Mesendoderm (in vitro differentiated cells): ENCODE measurements at places on chromosomes 1 and 21.

GRCh38 chr1:220300442-220301121, 28.3 kb upstream of the RAB3GAP2 start:
- H3K4me1 ChIP-seq, result no peaks in the 10 kb centered on the region
- H3K36me3 ChIP-seq, result no peaks in the 10 kb centered on the region
- H3K27ac ChIP-seq, result no peak overlapping the region
- no peak overlapping the region for H3K4me3 ChIP-seq

- no peaks in the 10 kb centered on the region for H3K27me3 ChIP-seq
- no peak overlapping the region for H3K27ac ChIP-seq
- H3K4me3 ChIP-seq, result no peak overlapping the region
- H3K4me1 ChIP-seq, result no peaks in the 10 kb centered on the region
- H3K36me3 ChIP-seq, result no peaks in the 10 kb centered on the region
These were observed 2.9 kb downstream of the CD247 start for GRCh38 chr1:167515461-167515860.

- H3K36me3 ChIP-seq, result no peaks in the 10 kb centered on the region
- no peak for DNase-seq
- peaks cover 41% of the 10 kb centered on the region for H3K27me3 ChIP-seq
These were observed 4.5 kb downstream of the EFNA3 start for GRCh38 chr1:155083052-155083541.

GRCh38 chr1:163163163-163163562, 39.6 kb downstream of the RGS5 start:
- H3K27me3 ChIP-seq, result no peaks in the 10 kb centered on the region
- no peaks in the 10 kb centered on the region for H3K36me3 ChIP-seq
- H3K4me1 ChIP-seq, result no peaks in the 10 kb centered on the region
- no peak for DNase-seq
- H3K27ac ChIP-seq, result no peak overlapping the region
- no peak overlapping the region for H3K4me3 ChIP-seq

GRCh38 chr1:219313961-219314360, 140.3 kb downstream of the LYPLAL1 start:
- no peak overlapping the region for H3K4me3 ChIP-seq
- peaks cover 2% of the 10 kb centered on the region for H3K27me3 ChIP-seq
- H3K4me1 ChIP-seq, result no peaks in the 10 kb centered on the region

- no peak overlapping the region for H3K27ac ChIP-seq
- no peak for DNase-seq
- no peaks in the 10 kb centered on the region for H3K4me1 ChIP-seq
- no peaks in the 10 kb centered on the region for H3K27me3 ChIP-seq
These were observed 40.4 kb downstream of the LDLRAD2 start for GRCh38 chr1:21852282-21853130.

GRCh38 chr1:70195342-70195741, 10.0 kb downstream of the LRRC40 start:
- no peaks in the 10 kb centered on the region for H3K36me3 ChIP-seq
- no peaks in the 10 kb centered on the region for H3K4me1 ChIP-seq
- DNase-seq, result no peak

GRCh38 chr1:76835203-76835602, 32.1 kb upstream of the ST6GALNAC5 start:
- no peak for DNase-seq
- H3K27me3 ChIP-seq, result no peaks in the 10 kb centered on the region
- H3K4me1 ChIP-seq, result peaks cover 1% of the 10 kb centered on the region

DNA sequence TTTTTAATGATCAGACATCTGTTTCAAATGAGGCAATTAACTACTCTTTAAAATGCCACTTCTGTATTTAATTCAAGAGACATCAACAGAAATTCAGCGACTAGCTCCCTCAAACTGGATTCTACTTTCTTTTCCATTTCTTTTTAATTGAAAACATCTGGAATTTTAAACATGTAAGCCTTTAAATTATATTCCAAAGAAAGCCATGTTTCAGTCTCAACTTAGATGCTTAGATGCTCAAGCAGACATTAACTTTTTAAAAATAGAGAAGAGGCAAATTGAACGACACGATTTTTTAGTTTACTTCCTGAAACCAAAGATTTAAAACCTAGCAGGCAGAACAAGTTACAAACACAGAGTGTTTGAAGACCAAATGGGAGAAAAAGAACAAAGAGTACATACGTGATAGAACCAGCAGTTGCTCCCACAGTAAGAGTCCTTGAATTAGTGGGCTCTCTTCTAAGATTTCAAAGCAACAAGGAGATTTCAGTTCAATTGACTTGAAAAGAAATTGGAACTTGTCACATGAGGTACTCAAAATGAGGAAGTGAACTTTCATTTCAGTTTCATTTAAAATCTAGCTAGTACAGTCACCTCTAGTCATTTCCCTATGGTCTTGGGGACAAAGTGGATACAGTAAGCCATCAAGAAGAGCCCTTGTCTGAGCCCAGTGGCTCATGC, at the start of gene CTSS:
Gene CTSS, minus strand, starts transcription at position 483 of the 681 bp plus-strand sequence. CDS start 1,015 bp downstream, outside the sequence.
- no peaks in the 10 kb centered on the region for H3K27me3 ChIP-seq
- H3K27ac ChIP-seq, result no peak within 1 kb of the TSS
- H3K4me1 ChIP-seq, result no peaks in the 10 kb centered on the region
- H3K4me3 ChIP-seq, result no peak within 1 kb of the TSS

- no peaks in the 10 kb centered on the region for H3K4me1 ChIP-seq
- H3K27me3 ChIP-seq, result no peaks in the 10 kb centered on the region
- H3K27ac ChIP-seq, result no peak overlapping the region
- H3K36me3 ChIP-seq, result no peaks in the 10 kb centered on the region
- no peak overlapping the region for H3K4me3 ChIP-seq
These were observed 48.8 kb downstream of the DR1 start for GRCh38 chr1:93394514-93394913.

- DNase-seq, result peak; percentile 98
- no peaks in the 10 kb centered on the region for H3K27me3 ChIP-seq
- no peaks in the 10 kb centered on the region for H3K36me3 ChIP-seq
- peak overlapping the region; percentile 89 for H3K27ac ChIP-seq
- H3K4me3 ChIP-seq, result peak overlapping the region; percentile 58
- H3K4me1 ChIP-seq, result peaks cover 9% of the 10 kb centered on the region
These were observed 448 bp upstream of the ASAP3 start for GRCh38 chr1:23484253-23485001.

GRCh38 chr1:19426294-19427086, 58.8 kb downstream of the CAPZB start:
- no peaks in the 10 kb centered on the region for H3K27me3 ChIP-seq
- H3K36me3 ChIP-seq, result no peaks in the 10 kb centered on the region
- no peak for DNase-seq

DNA sequence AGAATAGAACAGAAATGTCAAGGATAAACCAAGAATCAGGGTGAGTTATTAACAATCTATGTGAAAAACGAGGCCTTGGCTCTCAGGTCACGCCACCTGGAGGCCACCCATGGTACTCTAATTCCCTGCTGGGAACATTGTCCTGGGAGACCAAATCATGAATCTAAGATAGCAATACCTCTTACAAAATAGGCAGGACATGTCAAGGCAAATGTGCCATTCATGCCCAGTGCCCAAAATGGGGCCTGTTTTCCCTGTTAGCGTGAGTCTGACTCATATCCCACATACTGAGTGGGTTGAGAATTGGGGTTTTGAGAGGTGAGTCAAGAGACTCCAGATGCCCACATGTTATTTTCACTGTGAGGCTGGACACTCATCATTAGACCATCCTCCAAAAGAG, 380.8 kb downstream of the HHIPL2 start:
- H3K36me3 ChIP-seq, result no peaks in the 10 kb centered on the region
- no peak overlapping the region for H3K27ac ChIP-seq
- DNase-seq, result peak; percentile 60
- H3K4me1 ChIP-seq, result no peaks in the 10 kb centered on the region

DNA sequence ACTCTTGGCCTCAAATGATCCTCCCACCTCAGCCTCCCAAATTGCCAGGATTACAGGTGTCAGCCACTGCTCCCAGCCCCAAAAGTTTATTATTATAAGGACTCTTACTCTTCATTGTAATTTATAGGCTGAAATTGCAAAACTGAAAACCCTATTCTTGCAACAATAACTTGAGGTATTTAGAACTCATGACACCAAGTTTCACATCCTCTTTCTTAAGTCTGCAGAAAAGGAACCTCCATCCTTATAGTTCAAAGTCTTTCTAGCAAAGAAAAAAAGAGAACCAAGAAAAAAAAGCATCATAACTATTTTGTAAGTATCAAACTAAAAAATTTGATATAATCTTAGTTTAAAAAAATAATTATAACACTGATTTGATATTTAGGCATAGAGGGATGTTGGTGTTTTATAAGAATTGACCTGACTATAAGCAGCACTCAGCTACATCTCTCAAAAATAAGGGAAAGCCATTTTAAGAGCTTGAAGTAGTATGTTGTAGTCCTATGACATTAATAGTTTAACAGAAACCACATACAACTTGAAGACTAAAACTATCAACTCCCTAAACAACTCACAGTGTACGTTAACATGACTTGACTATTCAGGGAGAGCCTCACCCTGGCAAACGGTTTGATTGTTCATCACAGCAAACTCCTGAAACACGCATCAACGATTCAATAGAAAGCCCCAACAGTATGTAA, 122.4 kb downstream of the AKT3 start:
- peaks cover 3% of the 10 kb centered on the region for H3K4me1 ChIP-seq
- H3K4me3 ChIP-seq, result no peak overlapping the region
- DNase-seq, result no peak

DNA sequence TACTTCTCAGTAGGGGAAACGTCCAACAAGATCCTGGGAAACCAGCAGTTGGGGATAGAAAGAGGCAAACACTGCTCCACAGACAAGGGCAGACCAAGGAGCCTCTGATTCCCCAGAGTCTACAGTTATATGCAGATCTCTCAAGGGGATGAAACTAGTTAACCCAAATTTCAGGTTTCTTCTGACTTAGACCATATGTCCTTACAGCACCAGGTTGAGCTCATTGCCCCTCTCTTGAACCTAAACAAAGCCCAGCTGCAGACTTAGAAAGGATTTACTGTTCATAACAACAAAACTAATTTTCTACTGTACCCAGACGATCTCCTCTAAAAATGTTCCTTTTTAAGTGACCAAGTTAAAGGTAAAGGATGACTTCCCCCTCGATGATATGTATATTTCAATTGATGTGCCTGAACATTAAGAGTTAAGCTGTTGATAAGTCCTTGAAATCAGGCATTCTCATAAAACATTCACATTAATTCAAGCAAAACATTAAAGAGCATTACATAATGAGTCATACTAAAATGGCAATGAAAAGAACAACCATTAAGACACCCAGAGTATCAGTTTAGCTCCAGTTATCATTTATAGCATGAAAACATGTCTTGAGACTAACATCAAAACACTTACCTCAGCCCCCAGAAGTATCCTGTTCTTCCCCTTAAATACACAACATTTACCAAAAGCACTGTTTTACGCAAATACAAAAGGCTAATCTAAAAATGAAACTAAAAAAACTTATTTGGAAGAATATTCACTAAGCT, 24.1 kb downstream of the SMYD3 start:
- no peak for DNase-seq
- no peak overlapping the region for H3K4me3 ChIP-seq
- no peak overlapping the region for H3K27ac ChIP-seq

DNA sequence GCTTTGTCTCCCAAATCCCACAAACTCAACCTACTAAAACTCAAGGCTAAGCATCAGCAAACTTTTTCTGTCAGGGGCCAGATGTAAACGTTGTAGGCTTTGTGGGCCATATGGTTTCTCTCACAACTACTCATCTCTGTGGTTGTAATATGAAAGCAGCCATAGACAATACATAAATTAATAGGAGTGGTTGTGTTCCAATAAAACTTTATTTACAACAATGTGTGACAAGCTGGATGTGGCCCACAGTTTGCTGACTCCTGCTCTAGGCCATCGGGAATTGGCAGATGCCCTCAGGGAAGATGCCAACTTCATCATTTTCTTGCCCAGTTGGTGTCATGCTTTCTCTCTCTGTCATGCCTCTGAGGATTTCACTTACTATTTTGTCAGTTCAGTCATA, 17.5 kb upstream of the ERRFI1 start:
- H3K27me3 ChIP-seq, result no peaks in the 10 kb centered on the region
- H3K36me3 ChIP-seq, result no peaks in the 10 kb centered on the region
- DNase-seq, result no peak
- no peak overlapping the region for H3K4me3 ChIP-seq

DNA sequence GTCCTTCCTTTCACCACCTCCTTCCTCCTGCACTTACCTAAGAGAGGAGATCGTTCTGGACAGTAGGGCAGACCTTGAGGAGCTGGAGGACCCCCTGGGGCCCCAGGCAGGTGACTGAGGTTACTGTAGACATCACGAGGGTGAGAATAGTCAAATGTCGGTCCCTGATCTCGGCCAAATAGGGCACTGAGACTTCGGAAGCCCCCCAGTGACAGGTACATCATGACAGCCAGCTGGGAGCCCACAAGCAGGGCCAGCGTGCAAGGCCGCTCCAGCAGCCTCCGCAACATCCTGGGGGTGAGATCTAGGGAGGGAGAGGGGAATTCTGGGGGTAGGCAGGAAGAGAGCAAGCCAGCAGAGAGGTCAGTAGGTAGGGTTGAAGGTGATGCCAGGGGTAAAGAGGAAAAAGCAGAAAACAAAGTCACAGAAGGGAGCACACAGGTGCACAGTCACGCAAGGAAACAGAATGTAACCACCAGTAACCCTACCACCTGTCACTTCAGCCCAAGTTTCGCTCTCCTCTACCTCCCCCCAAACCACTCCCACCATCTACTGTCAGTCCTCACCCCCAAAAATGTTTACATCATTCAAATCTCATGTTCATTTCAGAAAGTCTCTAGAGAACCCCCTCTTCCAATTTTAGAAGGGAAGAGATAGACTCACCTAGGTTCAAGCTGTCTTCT, 1.4 kb downstream of the B4GALT3 start:
- H3K27ac ChIP-seq, result no peak overlapping the region
- peaks cover 8% of the 10 kb centered on the region for H3K36me3 ChIP-seq
- peaks cover 8% of the 10 kb centered on the region for H3K4me1 ChIP-seq
- no peak overlapping the region for H3K4me3 ChIP-seq
- DNase-seq, result no peak

DNA sequence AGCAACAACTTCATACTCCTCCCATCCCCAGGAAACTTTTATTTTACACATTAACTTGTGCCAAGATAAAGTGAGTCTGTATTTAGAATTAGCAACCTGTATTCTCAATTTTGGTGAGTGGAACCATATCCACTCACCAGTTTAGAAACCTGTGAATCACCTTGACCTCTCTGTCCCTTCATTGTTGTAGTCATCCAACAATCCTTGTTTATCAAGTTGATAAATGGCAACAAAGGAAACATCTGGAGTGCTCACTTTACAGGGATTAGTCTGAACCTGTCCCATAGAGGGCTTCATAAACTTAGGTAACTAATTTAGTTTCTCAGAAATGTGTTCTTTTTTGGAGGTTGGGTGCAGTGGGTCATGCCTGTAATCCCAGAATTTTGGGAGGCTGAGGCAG, 3.9 kb upstream of the CLSPN start:
- H3K27ac ChIP-seq, result no peak overlapping the region
- H3K27me3 ChIP-seq, result no peaks in the 10 kb centered on the region
- no peak for DNase-seq

- DNase-seq, result no peak
- H3K4me1 ChIP-seq, result no peaks in the 10 kb centered on the region
- no peaks in the 10 kb centered on the region for H3K27me3 ChIP-seq
- H3K36me3 ChIP-seq, result no peaks in the 10 kb centered on the region
- no peak overlapping the region for H3K27ac ChIP-seq
- no peak overlapping the region for H3K4me3 ChIP-seq
These were observed 10.4 kb downstream of the RNF19B start for GRCh38 chr1:32954168-32954567.

GRCh38 chr1:113903501-113904292, 902 bp downstream of the AP4B1 start:
- peaks cover 1% of the 10 kb centered on the region for H3K36me3 ChIP-seq
- DNase-seq, result no peak
- peaks cover 2% of the 10 kb centered on the region for H3K4me1 ChIP-seq
- no peaks in the 10 kb centered on the region for H3K27me3 ChIP-seq
- H3K27ac ChIP-seq, result no peak overlapping the region
- peak overlapping the region; percentile 92 for H3K4me3 ChIP-seq

- H3K4me1 ChIP-seq, result no peaks in the 10 kb centered on the region
- H3K36me3 ChIP-seq, result no peaks in the 10 kb centered on the region
- no peak overlapping the region for H3K4me3 ChIP-seq
- no peaks in the 10 kb centered on the region for H3K27me3 ChIP-seq
- DNase-seq, result no peak
These were observed 223.2 kb downstream of the TNR start for GRCh38 chr1:175520186-175520585.
